ENCODE measurements at places on chromosomes 7 and 10. TPM values are rescaled to one million over a fixed set of nuclear protein-coding genes. Genes with fewer than 3 reads are reported as not detected.

The DEPP1 gene
- total RNA-seq, result 1.4 TPM

The CPA4 gene
- total RNA-seq, result 4.5 TPM

The DDX21 gene
- 128 TPM for total RNA-seq

The SMKR1 gene
- total RNA-seq, result 10.0 TPM

The FAM20C gene
- 38.0 TPM for total RNA-seq

The DGKI gene
- not detected for total RNA-seq

Measured in A549 treated with ZK216348 at 1 μM for 4 hours (cell line).